SK-N-MC (cell line): ENCODE measurements at places on chromosomes 7 and 10.

- DNase-seq, result no peak
Observed at GRCh38 chr10:86391236-86391840, 24.7 kb upstream of the GRID1 start.

- no peak for DNase-seq
Observed at GRCh38 chr10:4296161-4296560, 511.2 kb upstream of the KLF6 start.

DNA sequence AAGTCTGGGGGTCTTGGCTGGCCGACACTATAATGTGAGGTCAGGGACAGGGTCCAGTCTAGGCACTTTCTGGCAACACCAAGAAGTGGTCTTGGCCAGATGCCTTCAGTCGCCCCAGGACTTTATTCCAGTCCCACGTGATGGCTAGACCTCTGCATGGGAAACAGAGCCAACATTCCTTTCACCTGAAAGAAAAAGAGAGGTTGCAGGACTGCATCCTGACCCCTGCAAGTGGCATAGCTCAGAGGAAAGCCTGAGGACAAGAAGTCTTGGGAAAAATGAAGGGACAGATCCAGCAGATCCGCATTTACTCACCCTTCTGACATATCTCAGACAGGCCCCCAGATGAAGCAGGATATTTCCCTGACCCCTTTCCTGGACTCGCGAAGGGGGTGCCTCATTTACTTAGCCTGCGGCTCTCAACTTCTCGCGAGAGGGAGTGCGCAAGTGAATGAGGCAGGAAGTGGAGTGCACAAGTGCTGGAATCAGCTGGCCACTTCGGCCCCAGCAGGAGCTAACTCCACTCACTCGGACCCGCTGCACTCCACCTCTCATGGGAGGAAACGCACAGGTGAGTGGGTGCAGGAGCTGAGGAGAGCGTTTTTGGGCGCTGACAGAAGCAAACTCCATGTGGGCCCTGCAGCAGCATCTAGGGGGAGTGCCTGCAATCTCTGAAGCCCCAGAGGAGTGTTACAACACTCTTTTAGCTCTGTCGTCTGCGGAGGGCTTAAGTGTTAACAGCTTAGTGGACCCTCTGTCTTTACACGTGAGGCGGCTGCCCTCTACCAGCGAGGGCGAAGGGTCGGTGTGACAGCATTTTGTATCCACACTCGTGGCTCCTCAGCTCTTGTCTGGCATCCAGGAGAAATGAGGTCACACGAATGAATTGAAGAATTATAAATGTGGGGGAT is 916.2 kb upstream of the GHITM start:
- DNase-seq, result no peak

DNA sequence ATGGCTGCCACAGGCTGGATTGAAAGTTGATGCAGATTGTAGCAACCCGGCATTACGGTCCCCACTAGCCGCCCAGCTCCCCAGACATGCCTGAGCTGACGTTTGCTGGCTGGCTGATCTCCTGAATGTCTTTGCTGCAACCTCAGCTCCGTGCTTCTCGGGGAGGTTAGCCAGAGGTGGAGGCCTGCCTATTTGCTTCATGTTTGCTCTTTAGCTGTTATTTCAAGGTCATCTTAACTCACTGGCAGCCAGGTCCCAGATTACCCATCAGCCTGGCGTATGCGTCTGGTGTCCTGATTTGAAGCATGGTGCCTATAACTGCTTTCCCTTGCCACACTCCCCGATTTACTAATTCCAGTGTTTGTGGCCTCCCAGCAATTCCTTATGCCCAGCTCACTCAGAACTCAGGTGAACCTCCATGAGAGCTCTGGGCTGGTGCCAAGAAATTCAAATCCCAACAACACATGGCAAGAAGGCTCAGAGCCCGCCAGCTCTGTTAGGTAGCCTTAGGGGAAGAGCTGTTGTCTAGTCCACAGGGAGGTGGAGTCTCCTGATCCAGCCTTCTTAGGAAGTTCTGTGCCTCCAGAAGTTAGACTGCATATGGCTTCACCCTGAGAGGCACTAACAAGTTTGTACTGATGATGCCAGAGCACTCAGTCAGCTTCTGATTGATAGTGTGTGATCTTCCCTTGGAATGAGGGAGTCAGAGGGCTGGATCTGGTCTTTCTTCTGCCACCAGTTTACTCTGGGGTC is 69.7 kb upstream of the EXOC4 start:
- DNase-seq, result no peak

GRCh38 chr10:60646966-60647796 is 131.1 kb upstream of the CDK1 start:
- peak; percentile 22 for DNase-seq

GRCh38 chr7:114589436-114589835 is 174.8 kb downstream of the FOXP2 start:
- peak; percentile 35 for DNase-seq

- DNase-seq, result peak; percentile 39
Observed at GRCh38 chr10:117541909-117542705, 439 bp upstream of the EMX2 start.

GRCh38 chr10:12348870-12349628 is at the start of gene CAMK1D:
Gene CAMK1D, plus strand, starts transcription at chr10:12349547.
- no peak for DNase-seq

DNA sequence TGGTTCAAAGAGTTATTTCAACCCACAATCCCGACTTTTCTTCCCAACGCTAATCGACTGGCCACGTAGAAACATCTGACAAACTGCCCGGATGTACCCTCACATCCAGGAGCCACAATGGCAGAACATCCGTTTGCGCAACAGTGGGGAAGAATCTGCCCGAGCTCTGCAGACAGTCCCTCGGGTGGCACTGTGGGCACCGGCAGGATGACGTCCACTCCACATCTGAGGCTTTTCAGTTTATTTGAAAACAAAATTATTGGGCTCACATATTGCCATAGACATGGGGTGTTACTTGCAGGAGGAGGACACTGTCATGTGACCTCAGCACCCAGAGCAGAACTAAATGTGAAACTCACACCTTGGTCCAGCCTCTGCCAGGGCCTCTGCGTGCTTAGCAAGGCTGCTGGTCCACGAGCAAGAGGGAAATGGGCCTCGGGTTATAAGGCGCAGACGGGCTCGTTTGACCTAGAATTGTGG is 84.1 kb downstream of the MKI67 start:
- no peak for DNase-seq

GRCh38 chr10:99520847-99521764 is 11.6 kb upstream of the NKX2-3 start:
- DNase-seq, result no peak

DNA sequence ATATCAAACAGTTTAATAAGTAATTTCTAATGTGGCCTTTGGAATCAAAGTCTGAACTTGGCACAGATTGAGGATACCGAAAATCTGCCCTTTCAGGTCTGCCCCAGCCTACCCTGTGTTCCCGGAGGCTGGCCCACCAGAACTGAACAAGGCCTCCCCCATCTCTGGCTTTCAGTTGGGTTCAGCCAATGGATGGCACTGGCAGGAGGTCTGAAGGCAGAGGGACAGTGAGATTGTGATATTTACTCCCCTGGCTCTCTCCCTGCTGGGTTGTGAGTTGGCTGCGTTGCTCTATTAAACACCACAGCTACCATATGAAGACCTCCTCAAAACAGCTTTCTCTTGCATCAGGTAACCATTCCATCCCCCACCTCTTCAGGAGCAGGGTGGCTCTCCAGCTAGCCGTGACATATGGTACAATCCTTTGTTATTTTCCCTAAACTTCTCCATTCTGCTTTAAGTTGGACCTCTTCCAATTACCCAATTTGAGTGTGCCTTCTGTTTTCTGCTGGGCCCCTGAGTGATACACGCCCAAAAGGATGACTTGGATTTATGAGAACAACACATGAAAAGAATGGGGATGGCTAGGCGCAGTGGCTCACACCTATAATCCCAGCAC is 28.1 kb downstream of the DNMBP start:
- no peak for DNase-seq

- no peak for DNase-seq
Observed at GRCh38 chr7:144584726-144585125, 181.2 kb upstream of the NOBOX start.

DNA sequence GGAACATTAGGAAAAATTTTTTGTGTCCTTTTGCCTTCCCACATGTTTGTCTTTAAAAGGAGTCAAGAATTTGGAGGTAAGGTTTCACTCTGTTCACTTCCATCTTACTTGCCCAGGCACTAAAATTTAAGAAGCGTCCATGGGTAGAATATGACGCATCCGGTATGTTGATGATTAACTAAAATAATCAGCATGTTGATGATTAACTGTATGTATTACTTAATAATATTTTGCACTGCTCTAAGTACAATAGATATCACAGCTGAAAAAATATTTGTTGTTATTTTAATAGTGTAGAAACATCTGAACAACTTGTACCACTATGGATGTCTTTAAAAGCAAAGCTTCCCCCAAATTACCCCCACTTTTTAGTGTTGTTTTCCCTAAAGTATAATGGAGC is 11.5 kb downstream of the ANKRD22 start:
- no peak for DNase-seq

DNA sequence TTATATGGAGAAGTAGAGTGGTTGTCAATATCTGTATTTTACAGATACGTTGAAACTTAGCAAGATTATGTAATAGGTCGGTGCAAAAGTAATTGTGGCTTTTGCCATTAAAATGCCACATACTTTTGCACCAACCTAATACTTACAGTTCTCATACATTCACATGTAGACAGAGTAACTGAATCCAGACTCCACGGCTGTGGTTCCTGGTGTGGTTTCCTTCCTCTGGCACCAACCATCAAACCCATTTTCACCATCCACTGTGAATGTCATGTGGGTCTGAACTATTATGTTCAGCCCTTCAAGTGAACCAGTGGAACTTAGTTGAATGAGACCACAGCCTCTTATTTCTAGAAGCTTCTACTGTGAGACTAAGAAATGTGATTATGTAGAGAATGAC is 31.5 kb upstream of the SLIT1 start:
- DNase-seq, result no peak

GRCh38 chr10:59131666-59132065 is 44.8 kb upstream of the PHYHIPL start:
- no peak for DNase-seq

DNA sequence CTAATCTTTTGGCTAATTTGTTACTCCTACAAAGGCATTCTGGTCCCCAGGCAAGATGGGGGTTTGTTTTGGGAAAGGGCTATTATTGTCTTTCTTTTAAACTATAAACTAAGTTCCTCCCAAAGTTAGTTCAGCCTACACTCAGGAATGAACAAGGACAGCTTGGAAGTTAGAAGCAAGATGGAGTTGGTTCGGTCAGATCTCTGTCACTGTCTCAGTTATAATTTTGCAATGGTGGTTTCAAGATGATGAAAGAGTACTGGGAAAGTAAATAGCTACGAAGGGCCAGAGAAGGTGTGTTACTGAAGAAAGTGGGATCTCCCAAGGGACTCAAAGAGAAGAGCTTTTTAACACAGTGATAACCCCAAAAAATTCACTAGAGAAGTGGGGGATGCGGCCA is 10.3 kb upstream of the MYO1G start:
- no peak for DNase-seq
